Mesenchymal stem cell (in vitro differentiated cells and primary cell): ENCODE measurements at places on chromosomes 16 and 17.

DNA sequence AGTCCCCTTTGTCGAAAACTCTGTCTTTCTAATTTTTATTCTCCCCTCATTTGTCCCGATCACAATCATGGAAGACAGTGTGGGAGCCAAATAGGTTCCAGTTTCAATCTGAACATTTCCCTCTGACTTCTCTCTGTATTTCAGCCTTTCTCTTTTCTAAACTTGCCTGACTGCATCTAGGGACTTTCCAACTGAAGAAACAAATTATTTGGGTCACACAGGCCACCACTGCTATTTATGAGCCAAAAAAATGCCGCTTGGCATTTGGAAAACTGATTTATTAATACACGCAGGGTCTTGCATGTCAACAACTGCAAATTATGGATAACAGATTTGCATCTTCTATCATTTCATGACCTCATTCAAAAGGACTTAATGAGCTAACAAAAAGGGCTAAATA lies 55.2 kb upstream of the ELAC2 start:
- no peak overlapping the region for H3K27ac ChIP-seq
- no peak overlapping the region for H3K4me3 ChIP-seq
- no peaks in the 10 kb centered on the region for H3K27me3 ChIP-seq
- no peak for DNase-seq

DNA sequence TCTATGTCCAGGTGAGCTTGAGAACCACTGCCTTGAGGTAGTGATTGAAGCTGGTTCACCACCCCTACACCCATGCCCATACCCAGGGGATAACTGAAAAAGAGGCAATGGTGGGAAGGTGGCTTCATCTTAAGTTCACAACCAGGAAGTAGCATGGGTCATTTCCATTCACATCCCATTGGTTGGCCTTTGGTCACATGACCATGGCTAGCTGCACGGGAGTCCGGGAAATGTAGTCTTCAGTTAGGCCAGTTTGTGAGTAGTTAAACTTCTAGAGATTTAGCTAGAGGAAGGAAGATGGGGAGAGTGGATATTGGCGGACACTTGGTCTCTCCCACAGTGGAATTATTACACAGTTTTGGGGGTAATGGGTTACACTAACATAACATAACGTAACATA lies 92.9 kb downstream of the RGS9 start:
- H3K36me3 ChIP-seq: no peaks in the 10 kb centered on the region
- no peak overlapping the region for H3K4me3 ChIP-seq
- DNase-seq: no peak
- no peaks in the 10 kb centered on the region for H3K4me1 ChIP-seq

GRCh38 chr16:10752843-10753523 lies 9.3 kb downstream of the NUBP1 start:
- H3K27ac ChIP-seq: no peak overlapping the region
- no peaks in the 10 kb centered on the region for H3K27me3 ChIP-seq
- peaks cover 7% of the 10 kb centered on the region for H3K4me1 ChIP-seq
- no peak for DNase-seq

GRCh38 chr16:55565086-55565485 lies 1.4 kb upstream of the CAPNS2 start:
- H3K36me3 ChIP-seq: no peaks in the 10 kb centered on the region
- no peak overlapping the region for H3K27ac ChIP-seq
- H3K27me3 ChIP-seq: no peaks in the 10 kb centered on the region

- H3K4me1 ChIP-seq: no peaks in the 10 kb centered on the region
- no peak overlapping the region for H3K4me3 ChIP-seq
These were observed 645.3 kb downstream of the MAF start for GRCh38 chr16:78955206-78955605.

GRCh38 chr17:57463103-57463885 lies 207.0 kb downstream of the MSI2 start:
- peak; percentile 84 for DNase-seq
- peaks cover 24% of the 10 kb centered on the region for H3K4me1 ChIP-seq
- H3K27me3 ChIP-seq: peaks cover 14% of the 10 kb centered on the region

GRCh38 chr16:89319886-89320781 lies 102.6 kb downstream of the ZNF778 start:
- peak overlapping the region; percentile 87 for H3K27ac ChIP-seq
- H3K36me3 ChIP-seq: peaks cover 27% of the 10 kb centered on the region
- DNase-seq: peak; percentile 96
- no peaks in the 10 kb centered on the region for H3K27me3 ChIP-seq
- H3K4me3 ChIP-seq: peak overlapping the region; percentile 72

DNA sequence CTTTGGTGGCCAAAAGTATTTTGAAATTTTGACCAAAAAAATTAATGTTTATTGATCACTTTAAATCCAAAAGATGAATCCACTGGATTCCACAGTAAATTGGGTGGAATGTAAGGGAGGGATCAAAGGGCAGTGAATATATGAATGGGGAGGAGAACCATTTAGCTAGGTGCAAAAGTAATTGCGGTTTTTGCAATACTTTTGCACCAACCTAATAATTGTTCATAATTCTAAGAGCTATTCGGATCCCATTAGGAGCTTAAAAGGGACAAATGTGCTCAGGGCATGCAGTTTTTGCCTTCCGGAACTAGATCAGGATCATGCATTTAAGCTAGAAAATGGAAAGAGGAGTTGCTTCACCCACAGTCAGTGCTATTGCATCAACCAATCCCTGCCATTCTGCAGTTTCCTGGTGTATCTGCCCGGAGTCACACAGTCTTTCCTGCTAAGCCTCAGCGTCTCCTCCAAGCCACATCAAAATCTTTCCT lies at the start of gene LPO:
LPO (plus strand) TSS at position 438 of the 488 bp plus-strand sequence. CDS start 4,396 bp downstream, outside the sequence.
- DNase-seq: no peak
- no peaks in the 10 kb centered on the region for H3K4me1 ChIP-seq
- H3K27me3 ChIP-seq: peaks cover 74% of the 10 kb centered on the region
- H3K4me3 ChIP-seq: no peak within 1 kb of the TSS

DNA sequence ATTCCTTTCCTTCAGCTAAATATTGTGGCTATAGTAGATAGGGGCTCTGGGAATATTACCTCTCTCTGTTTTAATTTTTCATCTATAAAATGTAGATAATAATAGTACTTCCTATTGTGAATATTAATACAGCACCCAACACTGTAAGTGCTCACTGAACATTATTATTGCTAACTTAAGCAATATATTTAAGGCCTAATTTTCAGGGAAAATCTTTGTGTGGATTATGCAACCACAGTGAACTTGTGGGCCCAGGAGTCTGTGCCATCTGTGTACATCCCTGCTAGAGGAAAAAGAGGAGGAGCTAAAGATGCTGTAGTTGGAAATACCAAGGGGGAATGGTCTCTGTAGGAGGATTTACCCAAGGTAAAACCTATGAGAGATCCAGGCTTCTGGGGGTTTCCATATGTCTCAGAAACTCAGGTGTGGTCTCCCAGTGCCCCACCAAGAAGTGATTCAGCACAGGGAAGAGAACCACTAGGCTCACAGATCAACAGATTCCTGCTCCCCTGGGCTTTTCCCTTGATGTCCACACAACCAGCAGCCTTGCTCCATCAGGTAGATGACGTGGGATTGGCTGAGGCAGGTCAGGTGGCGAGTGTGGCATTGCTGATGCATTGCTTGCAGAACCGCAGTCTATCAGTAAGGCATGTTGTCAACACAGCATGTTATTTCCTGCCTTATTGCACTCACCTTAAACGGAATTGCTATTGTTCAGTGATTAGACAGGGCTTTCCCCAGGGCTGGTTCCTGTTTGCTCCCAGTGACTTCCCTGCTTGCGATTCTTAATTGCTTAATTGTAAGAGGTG lies 1.6 kb upstream of the N4BP1 start:
- peaks cover 4% of the 10 kb centered on the region for H3K36me3 ChIP-seq
- no peak overlapping the region for H3K27ac ChIP-seq
- H3K4me3 ChIP-seq: no peak overlapping the region

DNA sequence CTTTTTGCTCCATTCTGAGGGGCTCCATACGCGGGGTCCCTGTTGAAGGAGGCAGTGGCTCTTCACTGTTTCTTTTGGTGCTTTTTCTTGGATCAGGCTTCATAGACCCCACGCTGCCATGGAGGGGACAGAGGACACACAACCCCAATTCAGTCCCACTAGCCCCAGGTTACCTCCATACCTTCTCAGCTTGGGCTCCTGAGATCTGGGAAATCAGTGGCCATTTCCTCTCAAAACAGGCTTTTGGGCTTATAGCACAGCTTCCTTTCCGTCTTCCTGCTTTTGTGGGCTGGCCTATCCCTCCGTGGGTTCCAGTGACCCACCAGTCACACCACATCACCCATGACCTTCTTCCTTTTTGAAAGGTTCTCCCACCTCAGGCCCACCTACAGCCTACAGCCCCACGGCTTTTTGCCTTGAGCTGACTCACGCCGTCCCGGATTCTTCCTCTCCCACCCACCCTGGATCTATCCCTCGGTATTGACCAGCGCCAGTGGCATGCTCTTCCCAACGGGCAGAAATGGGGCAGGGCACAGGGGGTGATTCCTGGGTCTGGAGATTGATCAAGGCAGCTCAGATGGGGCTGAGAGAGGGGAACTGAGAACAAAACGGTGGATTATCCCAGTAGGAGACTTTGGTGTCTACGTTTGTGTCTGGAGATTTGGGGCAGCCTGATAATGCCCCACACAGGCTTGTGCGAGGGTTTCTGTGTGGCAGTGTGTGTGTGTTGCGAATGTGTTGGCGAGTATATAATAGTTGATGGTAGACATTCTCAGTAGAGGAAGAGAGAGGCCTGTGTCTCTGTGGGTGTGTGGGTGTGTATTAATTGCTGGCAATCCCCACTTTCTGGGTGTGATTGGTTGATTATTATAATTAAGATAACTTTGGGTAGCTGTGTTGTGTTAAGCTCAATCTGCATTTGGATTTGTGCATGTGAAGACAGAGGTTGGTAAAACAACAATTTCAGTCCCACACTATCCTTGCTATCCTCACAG lies 3.8 kb downstream of the TBX21 start:
- no peak for DNase-seq
- H3K27me3 ChIP-seq: peaks cover 54% of the 10 kb centered on the region
- H3K36me3 ChIP-seq: no peaks in the 10 kb centered on the region

DNA sequence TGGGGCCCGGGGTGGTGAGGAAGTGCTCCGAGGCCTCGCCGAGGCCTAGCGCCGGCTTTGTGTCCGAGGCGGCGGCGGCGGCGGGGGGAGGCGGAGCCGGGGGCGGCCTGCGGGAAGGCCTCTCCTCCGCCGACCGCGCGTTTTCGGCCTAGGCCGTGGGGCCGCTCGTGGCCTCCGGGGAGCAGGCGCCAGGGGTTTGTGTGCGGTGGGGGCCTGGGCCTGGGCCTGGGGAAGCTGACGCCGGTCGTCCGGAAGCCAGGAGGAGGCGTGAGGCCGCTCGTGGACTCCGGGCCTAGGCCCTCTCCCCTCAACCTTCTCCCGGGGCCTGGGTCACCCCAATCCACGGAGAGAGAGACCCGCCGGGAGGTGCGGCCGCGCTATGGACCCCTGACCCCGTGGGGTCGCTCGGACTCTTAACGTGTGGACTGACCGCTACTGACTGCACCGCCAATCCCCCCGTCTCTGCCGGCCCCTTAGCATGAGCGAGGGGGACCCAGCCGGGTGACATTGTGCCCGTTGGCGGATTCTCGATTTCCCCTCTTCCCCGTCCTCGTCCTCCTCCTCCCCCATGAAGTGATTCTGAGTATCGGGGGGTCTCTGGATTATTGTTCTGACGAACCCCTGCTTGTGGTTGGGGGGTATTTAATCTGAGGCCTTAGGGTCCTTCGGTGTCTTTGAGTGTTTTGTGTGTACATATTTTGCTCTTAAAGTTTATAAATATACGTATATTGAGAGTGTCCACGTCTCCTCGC lies 660 bp downstream of the RBBP6 start:
- no peaks in the 10 kb centered on the region for H3K27me3 ChIP-seq
- H3K4me3 ChIP-seq: peak overlapping the region; percentile 99
- peak overlapping the region; percentile 30 for H3K27ac ChIP-seq
- H3K36me3 ChIP-seq: no peaks in the 10 kb centered on the region
